ENCODE measurements at places on chromosomes 3 and 15. TPM values are rescaled to one million over a fixed set of nuclear protein-coding genes. Genes with fewer than 3 reads are reported as not detected.

NOP10 gene
- 129 TPM for total RNA-seq

DNA sequence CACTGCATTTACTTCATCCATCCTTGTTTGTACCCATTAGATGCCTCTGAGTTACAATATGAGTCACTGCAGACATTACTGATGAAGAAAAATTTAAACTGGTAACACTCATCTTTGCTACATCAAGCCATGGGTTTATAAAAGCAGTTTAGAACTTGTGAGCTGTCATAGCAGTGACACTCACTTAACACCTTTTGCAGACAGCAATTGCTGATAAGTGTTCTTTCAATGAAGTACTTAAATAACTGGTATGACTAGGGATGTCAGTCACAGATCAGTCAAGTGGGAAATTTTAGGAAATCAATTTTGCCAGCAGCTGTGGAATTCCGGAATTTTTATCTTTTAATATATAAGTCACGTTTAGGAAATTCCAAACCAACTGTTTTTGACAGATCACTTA, 643.0 kb downstream of the TBL1XR1 start:
- no peak for DNase-seq

DNA sequence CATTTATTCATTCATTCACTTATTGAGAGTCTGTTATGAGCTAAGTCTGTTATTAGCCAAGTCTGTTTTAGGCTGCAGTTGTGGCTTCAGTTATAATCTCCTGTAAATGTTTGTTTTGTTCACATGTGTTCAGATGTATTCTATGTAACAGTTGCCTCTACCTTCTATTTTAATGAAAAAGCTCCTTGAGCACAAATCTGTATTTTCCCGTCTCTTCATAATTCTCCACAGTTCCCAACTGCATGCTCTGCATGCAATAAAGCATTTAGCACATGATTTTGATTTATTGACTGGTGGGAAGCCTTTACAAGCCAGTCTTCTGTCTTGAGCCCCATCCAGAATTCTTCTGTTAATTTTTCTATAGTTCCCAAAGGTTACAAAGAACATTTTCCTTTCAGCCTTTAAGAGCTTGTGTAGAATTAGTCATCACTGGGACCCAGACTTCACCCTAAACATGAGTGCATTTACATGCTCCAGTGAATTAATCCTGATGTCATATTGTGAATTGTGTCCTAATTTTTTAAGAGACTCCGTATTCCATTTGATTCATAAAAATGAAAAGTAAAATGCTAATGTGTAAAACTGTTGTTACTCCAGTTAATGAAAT, 122.3 kb upstream of the NR2E3 start:
- DNase-seq = no peak

YEATS2 gene
- total RNA-seq = 41.1 TPM

DNA sequence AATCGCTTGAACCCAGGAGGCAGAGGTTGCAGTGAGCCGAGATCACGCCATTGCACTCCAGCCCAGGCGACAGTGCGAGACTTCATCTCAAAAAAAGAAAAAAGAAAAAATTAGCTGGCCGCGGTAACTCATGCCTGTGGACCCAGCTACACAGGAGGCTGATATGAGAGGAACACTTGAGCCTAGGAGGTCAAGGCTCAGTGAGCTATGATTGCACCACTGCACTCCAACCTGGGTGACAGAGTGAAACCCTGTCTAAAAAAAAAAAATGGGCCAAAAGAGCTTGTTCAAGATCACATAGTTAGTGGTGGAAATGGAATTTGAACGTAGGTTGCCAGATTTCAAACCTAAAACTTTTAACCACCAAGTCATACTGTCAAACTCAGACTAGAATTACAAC, 46.2 kb upstream of the PPP4R2 start:
- DNase-seq = no peak

DNA sequence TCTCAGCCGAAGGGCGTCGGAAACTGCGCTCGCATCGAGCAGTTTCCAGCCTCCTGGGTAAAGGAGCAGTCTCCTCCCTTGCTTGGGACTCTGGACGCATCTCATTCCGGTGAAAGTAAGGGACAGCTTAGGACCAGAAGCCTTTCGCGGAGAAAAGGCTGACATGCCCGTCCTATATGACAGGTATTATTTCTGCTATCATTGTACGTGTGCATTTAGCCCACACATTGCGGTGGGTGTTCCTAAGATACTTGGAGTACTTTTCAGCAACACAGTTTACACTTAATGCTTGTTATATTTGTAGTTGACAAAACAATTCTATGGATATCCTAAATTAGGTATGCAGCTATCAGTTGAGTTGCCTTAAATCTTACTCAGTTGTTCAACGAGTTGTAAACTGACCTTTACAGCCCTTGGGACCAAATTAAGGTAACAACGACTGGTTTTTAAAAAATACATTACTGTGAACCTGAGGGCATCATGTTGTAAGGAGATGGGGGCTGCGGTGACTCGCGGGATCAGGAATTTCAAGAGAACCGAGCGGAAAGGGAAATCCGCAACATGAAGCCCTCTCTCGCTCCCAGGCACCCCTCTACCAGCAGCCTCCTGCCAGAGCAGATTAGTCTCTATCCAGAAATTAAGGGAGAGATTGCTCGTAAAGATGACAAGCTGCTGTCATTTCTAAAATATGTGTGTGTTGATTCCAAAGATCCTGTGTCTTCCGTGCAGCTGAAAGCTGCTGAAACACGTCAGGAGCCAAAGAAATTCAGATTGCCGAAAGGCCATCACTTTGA, 632 bp upstream of the COPS2 start:
- DNase-seq = no peak

DNA sequence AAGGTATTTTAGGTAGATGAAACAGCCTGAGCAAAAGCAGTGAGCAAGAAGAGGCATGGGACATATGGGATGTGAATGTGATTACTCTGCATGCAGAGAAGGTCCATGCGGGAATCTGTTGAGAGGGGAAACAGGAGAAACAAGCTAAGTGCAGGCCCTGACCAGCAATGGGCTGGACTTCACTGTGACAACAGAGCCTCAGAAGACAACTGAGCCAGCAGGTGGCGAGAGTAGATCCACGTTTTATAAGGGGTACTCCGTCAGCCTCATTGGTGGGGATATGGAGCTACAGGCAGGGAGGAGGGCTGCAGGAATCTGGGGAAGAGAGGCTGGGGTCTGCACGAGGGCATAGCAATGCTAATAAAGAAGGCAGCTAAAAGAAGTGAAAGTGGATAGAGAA, 405.9 kb upstream of the LMCD1 start:
- no peak for DNase-seq

GRCh38 chr15:68725736-68726135, 95.0 kb downstream of the ANP32A start:
- DNase-seq = no peak

DNA sequence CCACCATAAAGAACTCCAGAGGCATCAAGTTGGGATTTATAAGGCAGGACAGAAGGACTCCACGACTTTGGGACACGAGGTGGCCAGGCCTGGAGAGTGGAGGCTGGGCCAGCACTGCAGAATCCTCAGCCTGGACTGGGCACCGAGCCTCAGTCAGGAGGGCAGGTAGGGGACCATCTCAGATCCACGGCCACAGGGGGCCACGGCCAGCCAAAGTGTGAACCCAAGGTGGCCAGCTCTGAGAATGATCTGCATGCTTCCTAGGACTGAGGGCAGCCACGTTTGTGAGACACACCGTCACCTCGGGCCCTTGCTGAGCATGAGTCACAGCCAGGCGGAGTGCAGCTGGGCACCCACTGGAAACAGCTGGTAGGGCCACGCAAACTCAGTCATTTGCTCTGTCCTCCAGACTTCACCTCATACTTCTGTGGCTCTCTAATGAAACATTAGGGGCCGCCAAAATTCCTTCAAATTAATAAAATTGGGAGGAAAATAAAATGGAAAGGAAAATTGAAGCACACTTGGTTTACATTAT, 65.8 kb downstream of the CTNNB1 start:
- DNase-seq = no peak

Measured in urinary bladder (tissue), 4 donors.